T-helper 2 cell (primary cell): ENCODE measurements at places on chromosomes 12 and 14.

- DNase-seq: no peak
Measured at GRCh38 chr14:42222924-42223471, 616.3 kb downstream of the LRFN5 start.

DNA sequence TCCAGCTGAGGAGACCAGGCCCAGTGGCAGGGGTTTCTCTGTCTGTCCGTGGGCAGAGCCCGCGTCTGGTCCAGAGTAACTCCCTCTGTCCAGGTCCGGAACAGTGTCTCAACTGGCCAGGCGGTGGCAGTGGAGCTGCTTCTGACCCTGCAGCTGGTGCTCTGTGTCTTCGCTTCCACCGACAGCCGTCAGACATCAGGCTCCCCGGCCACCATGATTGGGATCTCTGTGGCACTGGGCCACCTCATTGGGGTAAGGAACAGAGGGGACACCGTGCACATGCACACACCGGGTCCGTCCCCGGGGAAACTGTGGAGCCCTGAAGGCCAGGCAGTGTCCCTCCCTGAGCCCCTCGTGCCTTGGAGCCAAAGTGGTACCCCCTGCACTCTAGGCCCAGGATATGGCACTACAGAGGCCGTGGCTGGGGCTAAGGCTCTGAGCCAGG lies 1.5 kb downstream of the AQP6 start:
- no peak for DNase-seq

DNA sequence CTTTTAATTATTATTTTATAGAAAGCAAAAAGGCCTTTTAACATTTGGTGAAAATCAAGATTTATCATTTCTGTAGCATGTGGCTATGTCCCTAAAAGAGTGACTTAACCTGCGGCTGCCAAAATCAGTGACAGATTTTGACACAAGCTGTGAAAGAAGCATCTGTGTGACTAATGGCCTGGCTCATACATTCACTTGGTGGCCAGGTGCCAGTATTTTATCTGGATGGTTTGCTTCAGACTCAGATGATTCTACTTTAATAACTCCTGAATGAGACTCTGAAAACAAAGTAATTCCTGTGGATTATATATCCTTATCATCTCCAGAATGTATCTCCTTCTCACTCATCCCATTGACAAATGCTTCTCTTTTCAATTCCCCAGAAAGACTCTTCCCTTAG lies 103.0 kb downstream of the FSCB start:
- no peak for DNase-seq

DNA sequence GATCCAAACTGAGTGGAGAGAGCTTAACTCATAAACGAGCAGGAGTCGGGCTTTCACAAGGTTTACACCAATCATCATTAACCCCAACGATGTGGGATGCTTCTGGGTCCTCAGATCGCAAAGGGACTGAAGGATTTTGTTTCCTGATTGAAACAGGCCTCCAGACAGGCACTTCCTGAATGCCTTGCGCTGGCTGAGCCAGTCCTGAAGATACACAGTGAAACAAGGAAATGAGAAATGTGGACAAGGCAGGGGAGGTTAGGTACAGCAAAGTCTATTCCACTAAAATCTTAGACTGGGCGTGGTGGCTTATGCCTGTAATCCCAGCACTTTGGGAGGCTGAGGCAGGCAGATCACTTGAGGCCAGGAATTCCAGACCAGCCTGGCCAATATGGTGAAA lies 30.7 kb downstream of the RBM19 start:
- DNase-seq: no peak

DNA sequence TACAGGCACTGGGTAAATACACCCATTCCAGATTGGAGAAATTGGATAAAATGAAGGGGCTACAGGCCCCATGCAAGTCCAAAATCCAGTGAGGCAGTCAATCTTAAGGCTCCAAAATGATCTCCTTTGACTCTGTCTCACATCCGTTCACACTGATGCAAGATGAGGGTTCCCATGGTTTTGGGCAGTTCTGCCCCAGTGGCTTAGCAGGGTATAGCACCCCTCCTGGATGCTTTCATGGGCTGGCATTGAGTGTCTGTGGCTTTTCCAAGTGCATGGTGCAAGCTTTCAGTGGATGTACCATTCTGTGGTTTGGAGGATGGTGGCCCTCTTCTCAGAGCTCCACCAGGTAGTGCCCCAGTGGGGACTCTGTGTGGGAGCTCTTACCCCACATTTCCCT lies 427.2 kb downstream of the TRHDE start:
- DNase-seq: no peak

DNA sequence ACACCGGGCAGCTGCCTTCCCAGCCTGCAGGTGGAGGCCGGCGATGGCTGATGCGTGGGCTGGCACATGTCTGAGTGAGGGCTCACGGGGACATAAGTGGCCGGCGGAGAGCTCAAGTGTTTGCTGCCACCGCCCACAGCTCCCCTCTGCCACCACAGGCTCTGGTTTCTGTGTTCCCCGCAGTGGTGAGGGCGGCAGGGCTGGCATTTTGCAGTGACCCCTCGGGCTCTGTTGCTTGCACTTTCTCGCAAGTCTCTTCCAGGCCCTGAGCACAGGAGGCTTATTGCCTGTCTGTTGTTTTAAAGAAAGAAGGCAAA lies 271.0 kb upstream of the RTL1 start:
- no peak for DNase-seq

GRCh38 chr12:21763531-21763930 lies 11.0 kb downstream of the KCNJ8 start:
- DNase-seq: no peak
